ENCODE measurements at places on chromosomes 5 and 9.

DNA sequence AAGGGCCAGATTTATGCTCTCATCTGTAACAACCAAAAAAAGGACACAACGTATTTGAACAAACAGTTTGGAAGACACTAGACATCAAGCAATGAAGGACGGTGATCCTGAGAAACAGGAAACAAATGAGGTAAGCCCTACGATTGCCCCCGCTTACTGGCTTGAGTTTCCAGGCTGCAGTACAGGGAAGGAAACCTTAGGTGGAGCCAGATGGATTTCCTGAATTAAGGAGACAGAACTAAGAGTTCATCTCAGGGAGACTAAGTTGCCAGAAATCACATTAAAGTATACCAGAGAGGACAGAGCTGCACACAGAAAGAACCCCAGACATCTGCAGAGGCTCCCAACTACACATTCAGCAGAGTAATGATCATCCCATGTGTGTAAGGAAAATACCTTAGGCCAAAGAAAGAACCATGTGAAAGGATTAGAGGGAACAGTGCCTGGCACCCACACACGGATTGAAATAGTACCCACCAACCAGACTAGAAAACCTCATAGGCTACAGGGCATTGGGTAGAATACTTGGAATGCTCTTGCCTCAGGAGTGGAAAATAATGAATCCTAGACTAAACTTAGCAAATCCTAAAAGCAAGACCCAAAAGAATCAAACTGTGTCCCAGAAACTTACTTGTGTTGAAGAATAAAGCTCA is 99.3 kb upstream of the NIPBL start:
- DNase-seq = no peak

DNA sequence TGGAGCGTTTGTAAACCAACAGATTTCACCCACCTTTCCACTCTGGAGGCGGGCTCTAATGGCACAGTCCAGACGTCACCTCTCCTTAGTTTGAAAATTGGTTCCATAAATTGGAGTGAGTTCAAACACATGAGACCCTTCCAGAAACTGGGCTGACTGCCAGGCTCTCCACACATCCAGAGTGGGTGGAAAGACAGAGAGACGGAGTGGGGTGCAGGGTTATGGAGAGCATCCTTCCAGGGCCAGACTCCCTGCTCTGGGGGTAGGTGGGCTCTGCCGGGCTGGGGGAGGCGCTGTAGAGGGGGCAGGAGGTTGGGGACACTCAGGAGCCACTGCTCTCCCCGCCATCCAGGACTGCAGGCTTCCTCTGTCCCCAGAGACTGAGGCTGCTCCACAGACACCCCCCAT is 104.7 kb upstream of the PHYKPL start:
- no peak for DNase-seq

DNA sequence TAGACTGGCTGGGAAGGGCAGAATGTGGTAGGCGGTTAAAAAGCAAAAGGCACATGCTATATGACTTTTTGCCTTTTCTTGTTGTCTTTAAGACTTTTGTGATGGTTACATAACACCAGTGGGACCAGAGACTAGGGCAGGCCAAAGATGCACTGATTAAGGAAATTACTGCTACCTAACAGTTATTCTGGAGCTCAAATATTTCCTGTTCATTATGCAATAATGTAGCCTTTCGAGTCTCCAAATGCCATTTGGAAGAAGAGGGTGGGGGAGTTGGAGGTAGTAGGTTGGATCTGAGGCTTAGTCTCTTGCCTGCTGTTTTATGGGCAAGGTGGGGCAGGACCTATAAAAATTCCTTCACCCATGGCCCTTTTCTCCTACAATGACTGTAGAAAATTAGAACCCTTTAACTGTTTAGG is 51.7 kb downstream of the SH3GL2 start:
- no peak for DNase-seq

DNA sequence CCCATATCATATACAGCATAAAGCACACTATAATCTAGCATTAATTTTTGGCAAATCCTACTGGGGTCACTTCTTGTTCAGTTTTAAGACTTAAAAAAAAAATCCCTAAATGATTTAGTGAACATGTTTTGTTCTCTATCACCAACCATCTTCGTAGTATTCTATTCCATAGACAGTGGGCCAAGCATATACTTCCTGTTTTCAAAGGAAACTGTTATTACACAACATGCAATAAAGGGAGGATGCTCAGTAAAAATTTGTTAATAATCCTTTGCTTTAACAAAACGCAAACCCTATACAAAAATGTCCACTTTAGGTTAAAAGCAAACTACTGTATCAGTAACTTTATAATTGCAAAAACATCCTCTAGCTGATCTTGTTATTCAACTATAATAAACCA is 13.0 kb downstream of the CCNH start:
- DNase-seq = no peak

DNA sequence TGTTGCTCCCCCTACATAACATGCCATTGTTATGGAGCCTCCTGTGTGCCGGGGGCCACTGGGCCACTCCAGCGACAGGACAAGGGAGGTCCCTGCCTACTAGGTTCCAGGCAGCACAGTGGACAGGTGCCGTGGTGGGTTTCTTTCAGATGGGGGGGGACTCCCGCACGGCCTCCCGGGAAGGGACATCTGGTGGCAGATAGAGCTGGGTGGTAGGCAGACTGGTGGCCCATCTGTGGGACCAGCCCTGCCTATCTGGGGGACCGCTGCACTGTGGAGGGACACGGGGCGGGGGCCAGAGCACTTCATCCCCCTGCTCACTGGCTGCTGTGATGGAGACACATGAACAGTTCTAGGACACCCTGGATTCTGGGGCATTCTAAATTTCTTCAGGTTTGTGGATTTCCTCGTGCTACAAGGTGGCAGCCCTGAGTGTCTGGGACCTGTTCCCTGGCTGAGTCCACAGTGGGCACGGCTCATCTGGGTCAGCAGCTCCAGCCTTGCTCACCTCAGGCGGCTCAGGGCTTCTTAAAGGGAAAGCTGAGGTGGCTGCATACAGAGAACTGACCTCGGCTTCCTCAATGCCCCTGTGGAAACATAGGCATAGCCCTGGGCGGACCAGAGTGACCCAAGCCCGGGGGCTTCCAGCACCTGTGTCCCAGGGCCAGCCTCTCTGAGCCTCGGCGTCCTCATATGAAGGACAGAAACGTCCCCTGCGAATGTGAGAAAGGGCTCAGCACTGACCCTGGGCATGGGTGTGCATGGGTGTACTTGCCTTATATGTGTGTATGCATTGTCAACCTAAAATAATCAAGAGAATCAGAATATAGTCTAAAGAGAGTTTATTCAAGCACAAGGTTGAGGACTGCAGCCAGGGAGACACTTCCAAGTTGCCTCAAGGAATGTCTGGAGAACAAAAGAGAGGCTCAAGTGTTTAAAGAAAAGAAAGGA is 22.5 kb downstream of the FGD3 start:
- DNase-seq = no peak

- no peak for DNase-seq
These were observed 109.7 kb downstream of the MSX2 start for GRCh38 chr5:174834081-174834480.

DNA sequence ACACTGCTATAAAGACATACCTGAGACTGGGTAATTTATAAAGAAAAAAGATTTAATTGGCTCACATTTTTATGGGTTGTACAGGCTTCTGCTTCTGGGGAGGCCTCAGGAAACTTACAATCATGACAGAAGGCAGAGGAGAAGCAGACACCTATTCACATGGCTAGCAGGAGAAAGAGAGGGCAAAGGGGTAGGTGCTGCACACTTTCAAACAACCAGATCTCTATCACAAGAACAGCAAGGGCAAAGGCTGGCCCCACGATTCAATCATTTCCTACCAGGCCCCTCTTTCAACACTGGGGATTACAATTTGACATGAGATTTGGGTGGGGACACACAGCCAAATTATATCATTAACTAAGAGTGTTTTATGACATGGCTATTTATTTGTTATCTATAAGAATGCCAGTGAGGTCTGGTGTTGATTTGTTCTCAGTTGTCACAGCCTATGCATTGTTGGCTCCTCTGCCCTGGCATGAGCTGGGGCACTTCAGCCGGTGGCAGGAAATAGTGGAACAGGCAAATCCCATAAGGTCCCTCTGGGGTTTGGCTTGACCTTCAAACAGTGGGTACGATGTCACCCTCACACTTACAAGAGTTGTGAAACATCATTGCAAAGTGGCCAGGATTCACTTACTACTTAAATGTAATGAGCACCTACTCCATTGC is 44.1 kb downstream of the SPARC start:
- no peak for DNase-seq

GRCh38 chr9:90188656-90189055 is 454.0 kb downstream of the DIRAS2 start:
- no peak for DNase-seq

- DNase-seq = no peak
These were observed 164.8 kb downstream of the MACROH2A1 start for GRCh38 chr5:135234242-135234641.

- DNase-seq = no peak
These were observed 566.4 kb downstream of the DNAH5 start for GRCh38 chr5:13378091-13378490.
